Fibroblast of villous mesenchyme (primary cell): ENCODE measurements at places on chromosomes 12 and 14. TPM values are rescaled to one million over a fixed set of nuclear protein-coding genes. Genes with fewer than 3 reads are reported as not detected.

DNA sequence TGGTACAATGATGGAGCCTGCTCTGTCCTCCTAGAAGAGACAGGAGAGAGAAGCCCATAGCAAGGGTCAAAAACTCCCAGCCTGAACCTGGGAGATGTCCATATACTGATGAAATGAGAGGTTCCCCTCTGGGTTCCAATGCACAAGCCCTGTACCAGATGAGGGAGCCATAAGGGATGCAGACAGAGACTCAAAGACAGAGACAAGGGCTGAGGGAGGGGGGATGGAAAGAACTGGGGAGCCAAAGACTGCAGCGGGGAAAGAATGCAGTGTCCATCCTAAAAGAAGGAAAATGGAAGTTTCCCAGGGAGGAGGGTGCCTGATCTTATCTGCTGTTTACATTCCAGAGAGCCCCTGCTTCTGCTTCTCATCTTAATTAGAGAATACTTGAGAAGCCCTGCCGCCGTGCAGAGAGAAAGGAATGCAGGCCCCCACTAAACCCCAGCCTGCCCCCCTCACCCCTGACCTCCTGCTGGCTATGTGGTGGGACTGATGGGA lies 27.7 kb downstream of the KRT18 start:
- DNase-seq: peak; percentile 97

DNA sequence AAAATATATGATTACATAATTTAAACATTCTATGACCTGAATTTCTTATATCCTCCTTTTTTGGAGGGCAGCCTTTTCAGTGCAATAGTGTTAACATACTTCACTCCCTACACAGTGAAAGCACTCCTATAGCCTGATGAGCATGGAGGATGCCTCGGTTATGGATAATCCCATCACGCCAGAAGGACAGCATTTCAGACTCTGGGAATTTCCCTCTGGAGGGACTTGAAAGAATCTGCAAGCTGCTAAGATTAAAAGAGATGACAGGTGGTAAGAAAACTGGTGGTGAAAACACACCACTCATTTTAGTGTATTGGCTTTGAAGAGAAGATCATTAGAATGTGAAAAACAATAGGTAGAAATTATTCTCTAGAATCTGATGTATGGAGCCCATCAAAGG lies 99.3 kb upstream of the LMNTD1 start:
- DNase-seq: no peak

GRCh38 chr12:124381456-124382296 lies 86.8 kb downstream of the RFLNA start:
- DNase-seq: peak; percentile 93

DNA sequence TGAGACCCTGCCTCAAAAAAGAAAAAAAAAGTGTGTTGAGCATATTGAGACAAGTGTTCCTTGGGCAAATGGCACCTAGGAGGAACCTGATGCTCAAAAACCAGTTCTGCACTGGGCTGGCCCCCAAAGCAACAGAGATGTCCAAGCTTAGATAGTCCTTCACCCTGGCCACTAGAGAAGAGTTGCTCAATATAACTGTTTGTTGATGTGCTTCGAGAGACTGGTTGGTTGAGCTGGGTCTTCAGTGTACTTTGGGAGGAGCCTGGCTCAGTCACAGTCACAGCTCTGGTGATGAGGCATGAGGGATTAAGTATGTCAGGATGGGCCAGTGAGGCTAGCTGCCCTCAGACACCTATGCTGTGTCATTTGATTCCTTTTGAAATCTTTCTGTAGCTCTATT lies 38.0 kb downstream of the SLC2A14 start:
- peak; percentile 10 for DNase-seq

Gene ZFHX2
- under 0.01 TPM in 2 replicates for total RNA-seq

Gene DDN
- under 0.01 and 0.32 TPM in 2 replicates for total RNA-seq

Gene HNF1A
- not detected in 2 replicates for total RNA-seq
